ENCODE measurements at places on chromosomes 2 and 18. TPM values are rescaled to one million over a fixed set of nuclear protein-coding genes. Genes with fewer than 3 reads are reported as not detected.

The PDE1A gene
- 0.30 TPM for total RNA-seq

The NTSR2 gene
- total RNA-seq, result not detected

The PREPL gene
- total RNA-seq, result 42.2 TPM

The TBR1 gene
- not detected for total RNA-seq

The SLC5A7 gene
- not detected for total RNA-seq

The C2orf66 gene
- not detected for total RNA-seq

The PTH2R gene
- total RNA-seq, result not detected

The LBX2 gene
- 0.76 TPM for total RNA-seq

The CFAP65 gene
- total RNA-seq, result not detected

The CPO gene
- not detected for total RNA-seq

The CLEC4F gene
- total RNA-seq, result not detected

The TXNDC2 gene
- total RNA-seq, result 0.11 TPM

The M1AP gene
- 7.7 TPM for total RNA-seq

The FOXD4L1 gene
- total RNA-seq, result 0.43 TPM

The GALR1 gene
- not detected for total RNA-seq

The DTNB gene
- 51.9 TPM for total RNA-seq

The STPG4 gene
- 6.5 TPM for total RNA-seq

The ZNF142 gene
- total RNA-seq, result 23.7 TPM

The SLC16A14 gene
- total RNA-seq, result 0.57 TPM

The TP53I3 gene
- total RNA-seq, result 21.4 TPM

The CHN1 gene
- 14.0 TPM for total RNA-seq

The HSPE1 gene
- 219 TPM for total RNA-seq

The DCC gene
- total RNA-seq, result not detected

The SEPTIN10 gene
- 119 TPM for total RNA-seq

The EN1 gene
- not detected for total RNA-seq

The IMPACT gene
- total RNA-seq, result 29.0 TPM

The TRIM43 gene
- total RNA-seq, result not detected

The UGT1A4 gene
- 73.6 TPM for total RNA-seq

The RGPD4 gene
- total RNA-seq, result not detected

The EPB41L3 gene
- total RNA-seq, result not detected

The C18orf63 gene
- not detected for total RNA-seq

The FNDC4 gene
- total RNA-seq, result 5.3 TPM

The GPBAR1 gene
- total RNA-seq, result 0.20 TPM

The DSG4 gene
- total RNA-seq, result not detected

The TUBA4B gene
- not detected for total RNA-seq

The FAM237A gene
- total RNA-seq, result not detected

The FKBP1B gene
- total RNA-seq, result 4.6 TPM

The SERPINB11 gene
- not detected for total RNA-seq

The CLHC1 gene
- 27.1 TPM for total RNA-seq

The SLC35F6 gene
- total RNA-seq, result 39.1 TPM

The MROH2A gene
- 2.9 TPM for total RNA-seq

The GREB1L gene
- 6.0 TPM for total RNA-seq

The TWIST2 gene
- total RNA-seq, result 5.0 TPM

The SERPINB3 gene
- total RNA-seq, result not detected

The SLC9A4 gene
- total RNA-seq, result 0.85 TPM

The PRKAG3 gene
- total RNA-seq, result not detected

The POTEE gene
- not detected for total RNA-seq

The BOLL gene
- total RNA-seq, result not detected

The GPR35 gene
- total RNA-seq, result 1.1 TPM

The FSHR gene
- not detected for total RNA-seq

The IL1F10 gene
- total RNA-seq, result not detected

The SPDYA gene
- total RNA-seq, result 1.9 TPM

The AOX1 gene
- 5.1 TPM for total RNA-seq

Data from PC-9 (cell line).